ENCODE measurements at places on chromosomes 3 and 15.
A peak's percentile ranks its signal among the peaks of the same experiment; 100 is the strongest.

DNA sequence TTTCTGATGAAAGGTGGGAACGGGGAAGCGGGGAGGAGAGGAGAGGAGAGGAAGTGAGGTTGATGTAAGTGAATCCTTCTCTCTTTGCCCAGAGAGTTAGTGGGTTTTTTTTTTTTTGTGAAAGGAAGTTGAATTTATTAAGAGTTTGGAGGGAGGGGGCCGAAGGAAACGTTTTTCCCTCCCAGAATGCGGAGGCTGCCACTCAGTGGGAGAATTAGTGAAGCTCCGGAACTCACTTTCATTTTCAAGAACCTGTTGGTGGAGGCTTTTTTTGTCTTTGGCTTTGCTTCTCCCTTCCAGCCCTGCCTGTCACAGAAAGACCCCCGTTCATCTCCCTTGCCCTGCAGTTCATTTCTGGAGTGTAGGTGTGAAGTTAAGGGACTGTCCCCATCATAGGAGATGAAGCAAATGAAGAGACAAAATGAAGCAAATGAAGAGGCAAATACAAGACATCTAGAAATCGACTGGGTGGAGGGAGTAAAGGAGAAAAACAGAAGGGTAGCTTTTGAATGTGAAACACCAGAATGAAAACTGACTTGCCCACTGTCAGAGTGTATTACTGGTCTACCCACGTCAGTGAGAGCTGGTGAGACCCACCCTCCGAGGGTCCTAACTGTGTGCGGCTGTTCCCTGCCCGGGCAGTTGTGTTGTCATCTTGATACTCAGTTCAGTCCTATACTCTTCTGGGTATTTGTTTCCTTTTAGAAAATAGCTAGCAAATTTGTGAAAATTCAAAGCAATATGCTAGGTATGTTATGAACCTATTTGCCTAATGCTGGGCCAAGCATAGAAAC lies 91.5 kb downstream of the ITPR1 start:
- DNase-seq = no peak

- DNase-seq = no peak
These were observed 329.7 kb downstream of the RORA start for GRCh38 chr15:60899322-60899966.

DNA sequence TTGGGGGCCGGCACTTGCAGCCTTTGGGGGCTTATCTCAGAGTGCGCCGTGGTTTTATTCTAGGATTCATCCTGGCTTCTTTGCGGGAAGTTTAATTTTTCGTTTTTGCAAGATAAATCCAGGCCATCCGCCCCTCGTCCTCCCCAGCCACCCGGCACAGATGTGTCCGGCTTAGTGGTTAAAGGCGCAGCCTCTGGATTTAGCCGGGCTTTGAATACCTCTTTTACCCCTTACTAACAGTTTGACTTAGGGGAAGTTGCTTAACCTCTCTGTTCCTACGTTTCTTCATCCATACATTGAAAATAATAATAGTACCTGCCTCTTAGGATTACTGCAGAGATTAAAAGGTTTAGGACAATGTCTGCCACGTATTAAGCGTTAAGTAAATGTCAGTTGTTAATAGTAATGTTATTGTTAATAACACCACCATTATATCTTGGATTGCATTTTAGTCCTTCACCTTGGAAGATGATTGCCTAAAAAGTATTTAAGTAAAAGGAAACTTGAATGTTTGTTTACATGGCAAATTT lies 714 bp downstream of the ECT2 start:
- DNase-seq = peak; percentile 17

DNA sequence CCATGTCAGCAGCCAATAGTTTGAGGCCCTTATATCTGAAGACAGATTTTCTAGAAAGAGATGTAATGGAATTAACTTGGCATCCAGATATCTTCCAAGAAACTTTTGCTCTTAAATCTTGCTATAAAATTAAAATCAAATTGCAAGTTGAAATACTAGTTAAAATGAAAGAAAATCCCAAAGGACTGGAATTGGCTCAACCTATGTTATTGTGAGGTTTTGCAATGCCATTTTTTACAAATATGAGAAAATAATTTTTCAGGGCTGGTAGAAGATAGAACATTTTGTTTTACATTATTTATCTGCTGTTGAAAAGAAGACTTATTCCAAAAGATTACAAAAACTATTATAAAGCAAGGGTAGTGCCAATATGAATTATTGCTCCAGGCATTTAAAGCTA lies 92.2 kb upstream of the AGTR1 start:
- no peak for DNase-seq

Data from fibroblast of skin of right biceps (primary cell).